ENCODE measurements at places on chromosomes 2 and 18.

DNA sequence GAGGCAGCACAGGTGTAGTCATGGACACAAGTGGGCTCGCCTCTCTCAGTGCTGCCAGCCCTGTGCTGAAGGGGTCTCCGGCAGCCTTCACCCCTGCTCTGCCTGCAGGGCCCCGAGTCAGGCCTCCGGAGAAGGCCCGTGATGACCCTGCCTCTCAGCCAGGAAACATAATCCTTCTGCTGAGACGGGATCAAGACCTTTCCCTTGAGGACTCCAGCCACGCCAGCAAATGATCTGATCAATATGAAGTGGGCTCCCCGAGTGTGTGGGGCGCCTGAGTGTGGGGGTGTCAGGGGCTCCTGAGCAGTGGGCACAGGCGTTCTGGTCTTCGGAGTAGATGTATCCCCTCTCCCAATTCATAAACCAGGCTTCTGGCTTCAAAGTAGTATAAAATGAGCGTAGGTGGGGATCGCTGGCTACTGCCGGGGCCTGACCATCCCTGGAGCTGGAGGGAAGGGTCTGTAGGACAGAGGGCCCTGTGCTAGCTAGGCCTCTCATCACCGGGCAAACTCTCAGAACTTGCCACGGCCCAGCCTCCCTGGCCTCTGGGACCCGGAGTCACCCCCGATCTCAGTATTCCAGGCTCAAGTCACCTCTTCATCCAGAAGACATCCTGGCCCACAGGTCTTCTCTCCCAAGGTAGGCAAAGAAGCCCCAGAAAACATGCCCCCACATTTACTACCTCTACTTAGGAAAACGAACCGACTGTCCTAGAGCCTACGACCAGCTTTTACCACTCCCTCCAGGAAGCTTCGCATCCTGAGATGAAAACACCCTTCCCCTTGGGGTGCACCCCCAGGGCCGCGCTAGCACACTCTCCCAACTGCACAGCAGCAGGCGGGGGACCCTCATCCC, 33.6 kb downstream of the CRACDL start:
- no peak for DNase-seq

GRCh38 chr2:74399785-74400184, 19.7 kb upstream of the DCTN1 start:
- peak; percentile 68 for DNase-seq

DNA sequence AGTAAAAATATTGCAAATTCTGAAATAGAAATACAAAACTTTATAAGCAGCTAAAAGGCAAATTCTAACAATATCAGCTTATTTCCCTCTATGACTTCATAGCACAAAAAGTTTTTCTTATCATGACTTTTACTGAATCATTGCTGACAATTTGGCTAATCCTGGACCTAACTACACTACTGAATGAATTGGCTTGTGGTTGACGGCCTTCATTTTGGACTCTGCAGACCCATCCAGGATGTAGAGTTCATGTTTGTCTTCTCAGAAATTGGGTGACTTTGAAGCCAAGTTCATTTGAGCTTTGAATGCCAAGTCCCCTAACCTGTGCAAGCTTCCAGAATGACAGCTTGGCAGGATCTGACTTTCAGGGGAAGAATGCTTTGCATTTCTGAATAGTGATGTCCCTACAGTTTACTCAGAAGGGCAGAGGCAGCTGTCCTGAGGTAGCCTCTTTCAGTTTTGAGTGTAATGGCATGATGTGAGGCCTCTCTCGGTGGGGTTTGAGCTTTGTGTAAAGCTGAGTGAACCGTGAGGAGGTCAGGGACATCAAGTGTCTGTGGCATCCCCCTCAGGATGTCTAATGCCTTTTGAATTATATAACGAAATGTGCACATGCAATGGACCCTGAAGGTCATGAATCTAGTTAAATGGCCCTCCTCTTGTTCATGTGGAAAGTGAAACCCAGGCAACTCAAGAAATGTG, 48.0 kb downstream of the EFEMP1 start:
- no peak for DNase-seq

DNA sequence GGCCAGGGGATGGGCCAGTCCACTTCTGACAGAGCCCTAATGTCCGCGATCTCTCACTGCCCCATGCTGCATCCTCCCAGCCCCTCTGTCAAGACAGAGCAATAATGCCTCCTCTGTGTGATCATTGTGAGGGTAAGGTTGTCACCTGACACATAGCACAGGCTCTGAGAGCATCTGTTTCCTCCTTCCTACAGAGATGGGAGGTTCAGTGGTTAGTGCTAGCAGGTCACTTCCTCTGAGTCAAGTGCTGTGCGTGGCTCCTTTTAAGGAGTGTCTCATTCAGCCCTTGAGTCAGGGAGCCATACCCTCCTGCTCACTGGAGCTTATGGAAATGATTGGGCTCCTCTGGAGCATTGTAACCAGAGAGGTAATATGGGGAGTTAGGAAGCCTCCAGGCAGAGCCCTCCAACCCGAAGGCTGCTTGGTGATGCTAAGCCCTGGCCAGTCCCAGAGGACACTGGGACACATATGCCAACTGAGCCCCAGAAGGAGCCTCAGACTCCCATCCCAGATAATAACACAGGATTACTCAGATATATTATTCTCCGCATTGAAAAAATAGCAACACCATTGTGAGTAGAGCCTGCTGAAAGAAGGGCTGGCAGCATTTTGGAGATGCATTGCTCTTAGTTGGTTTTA, 189.0 kb downstream of the GALNT1 start:
- DNase-seq, result no peak

GRCh38 chr2:106280224-106280623, 86.1 kb upstream of the UXS1 start:
- peak; percentile 0 for DNase-seq

DNA sequence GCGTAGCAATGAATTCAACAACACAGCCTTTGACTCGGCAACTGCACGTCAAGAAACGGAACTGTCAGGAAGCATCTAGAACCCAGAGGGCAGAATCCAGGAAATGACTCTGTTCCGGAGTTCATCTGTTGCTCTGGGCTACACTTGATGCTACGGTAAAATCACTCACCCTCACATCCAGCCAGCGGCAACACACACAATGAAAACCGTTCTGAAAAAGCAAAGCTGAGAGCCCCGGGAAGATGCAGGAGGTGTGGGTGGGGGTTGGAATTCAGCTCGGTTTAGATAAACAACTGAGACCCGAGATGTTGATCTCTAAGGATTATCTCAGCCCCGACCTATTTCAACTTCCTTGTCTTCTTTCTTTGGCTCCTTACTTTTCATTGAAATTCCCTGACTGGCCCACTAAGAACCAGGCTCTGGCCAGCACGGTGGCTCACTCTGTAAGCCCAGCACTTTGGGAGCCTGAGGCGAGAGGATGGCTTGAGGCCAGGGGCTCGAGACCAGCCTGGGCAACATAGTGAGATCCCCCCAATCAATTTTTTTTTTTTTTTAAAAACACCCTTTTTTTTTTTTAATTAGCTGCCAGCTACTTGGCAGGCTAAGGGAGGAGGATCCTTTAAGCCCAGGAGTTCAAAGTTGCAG, 13.3 kb upstream of the RAB17 start:
- DNase-seq, result peak; percentile 39

DNA sequence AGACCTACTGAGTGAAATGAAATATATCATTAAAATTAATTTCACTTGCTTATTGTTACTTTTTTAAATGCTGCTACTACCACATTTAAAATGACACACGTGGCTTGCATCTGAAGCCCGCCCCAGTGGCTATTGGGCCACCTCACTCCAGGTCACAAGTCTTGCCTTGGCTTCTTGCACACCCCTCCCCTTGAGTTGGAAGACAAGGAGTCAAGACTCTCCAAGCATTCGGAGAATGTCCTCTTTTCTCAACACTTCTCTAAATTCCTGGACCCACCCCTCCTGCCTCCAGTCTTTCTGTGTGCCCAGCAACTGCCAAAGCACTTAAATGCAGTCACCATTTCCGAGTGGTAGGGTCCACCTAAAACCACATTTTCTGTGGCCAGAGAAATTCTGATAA, 73.4 kb downstream of the ZBTB7C start:
- DNase-seq, result no peak

GRCh38 chr2:134973241-134974138, 54.9 kb downstream of the CCNT2 start:
- no peak for DNase-seq

GRCh38 chr2:39492095-39492590, 55.1 kb upstream of the MAP4K3 start:
- no peak for DNase-seq

DNA sequence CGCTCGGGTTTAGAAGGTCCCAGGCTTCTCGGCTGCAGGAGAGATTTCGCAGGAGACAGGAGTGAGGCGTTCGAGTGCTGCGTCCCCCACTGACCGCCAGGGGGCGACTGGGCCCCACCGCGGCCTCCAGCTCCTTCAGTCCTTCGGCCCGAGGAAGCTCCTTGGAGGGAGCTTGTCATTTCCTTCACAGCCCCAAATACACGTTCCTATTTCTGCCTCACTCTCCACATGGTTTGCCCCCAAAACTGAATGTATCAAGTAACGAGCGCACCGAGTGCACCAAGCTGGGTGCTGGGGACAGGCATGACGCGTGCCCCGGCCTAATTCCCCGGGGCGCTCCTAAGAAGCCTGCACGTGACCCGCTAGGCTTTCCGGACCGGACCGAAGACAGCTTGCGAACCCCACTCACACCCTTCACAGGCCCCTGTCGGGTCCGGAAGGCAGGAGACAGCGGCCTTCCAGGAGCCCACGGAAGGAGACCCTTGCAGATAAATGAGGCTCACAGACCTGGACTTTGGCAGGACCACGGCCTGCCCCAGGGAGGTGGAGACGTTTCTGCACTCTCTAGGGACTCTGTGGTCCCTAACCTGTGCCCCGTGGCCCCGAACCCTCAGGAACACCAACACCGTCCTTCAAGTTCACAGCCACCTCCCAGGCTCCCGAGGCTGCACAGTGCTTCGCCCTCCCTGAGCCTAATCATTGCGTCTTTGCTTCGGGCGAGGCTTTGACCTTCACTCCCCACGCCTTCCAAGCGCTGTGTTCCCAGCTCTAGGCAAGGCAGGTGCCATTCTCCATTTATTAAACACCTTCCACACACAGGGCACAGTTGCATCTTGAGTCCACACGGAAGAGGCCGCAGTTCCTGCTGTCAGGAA, 13.0 kb upstream of the FAHD2A start:
- DNase-seq, result peak; percentile 55

DNA sequence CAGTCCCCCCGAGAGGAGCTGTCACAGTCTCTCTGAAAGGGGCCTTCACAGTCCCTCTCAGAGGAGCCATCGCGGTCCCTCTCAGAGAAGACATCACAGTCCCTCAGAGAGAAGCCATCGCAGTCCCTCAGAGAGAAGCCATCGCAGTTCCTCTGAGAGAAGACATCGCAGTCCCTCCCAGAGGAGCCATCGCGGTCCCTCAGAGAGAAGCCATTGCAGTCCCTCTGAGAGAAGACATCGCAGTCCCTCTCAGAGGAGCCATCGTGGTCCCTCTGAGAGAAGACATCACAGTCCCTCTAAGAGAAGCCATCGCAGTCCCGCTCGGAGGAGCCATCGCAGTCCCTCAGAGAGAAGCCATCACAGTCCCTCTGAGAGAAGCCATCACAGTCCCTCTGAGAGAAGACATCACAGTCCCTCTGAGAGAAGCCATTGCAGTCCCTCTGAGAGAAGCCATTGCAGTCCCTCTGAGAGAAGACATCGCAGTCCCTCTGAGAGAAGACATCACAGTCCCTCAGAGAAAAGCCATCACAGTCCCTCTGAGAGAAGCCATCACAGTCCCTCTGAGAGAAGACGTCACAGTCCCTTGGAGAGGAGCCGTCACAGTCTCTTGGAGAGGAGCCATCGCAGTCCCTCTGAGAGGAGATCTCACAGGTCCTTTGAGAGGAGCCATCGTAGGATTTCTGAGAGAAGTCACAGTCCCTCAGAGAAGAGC, 1.3 kb upstream of the ZNF512 start:
- no peak for DNase-seq

DNA sequence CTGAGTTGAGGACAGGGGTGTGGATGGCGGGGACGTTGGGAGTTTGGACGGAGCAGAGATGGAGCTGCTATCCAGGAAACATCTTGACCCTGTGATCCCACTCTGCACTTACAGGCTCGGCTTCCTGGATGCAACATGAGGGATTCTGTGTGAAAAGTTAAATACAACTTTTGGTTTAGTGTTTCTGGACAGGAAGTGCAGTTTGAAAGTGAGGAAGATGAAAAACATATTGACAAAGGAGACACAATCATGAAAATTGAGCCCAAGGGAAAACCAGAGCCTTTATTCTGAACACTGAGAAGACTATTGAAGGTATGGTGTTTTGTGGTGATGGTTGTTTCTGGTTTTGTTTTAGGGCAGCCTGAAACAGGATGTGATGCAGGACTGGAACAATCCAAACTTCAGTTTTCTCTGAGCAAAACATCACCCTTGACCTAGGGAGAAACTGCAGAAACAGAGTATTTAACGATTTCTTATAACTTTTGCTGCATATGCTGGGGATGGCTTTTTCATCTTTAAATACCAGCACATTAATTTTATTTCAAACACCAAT, 76.5 kb upstream of the RFX8 start:
- no peak for DNase-seq

GRCh38 chr18:4040391-4041092, 414.6 kb downstream of the DLGAP1 start:
- no peak for DNase-seq

DNA sequence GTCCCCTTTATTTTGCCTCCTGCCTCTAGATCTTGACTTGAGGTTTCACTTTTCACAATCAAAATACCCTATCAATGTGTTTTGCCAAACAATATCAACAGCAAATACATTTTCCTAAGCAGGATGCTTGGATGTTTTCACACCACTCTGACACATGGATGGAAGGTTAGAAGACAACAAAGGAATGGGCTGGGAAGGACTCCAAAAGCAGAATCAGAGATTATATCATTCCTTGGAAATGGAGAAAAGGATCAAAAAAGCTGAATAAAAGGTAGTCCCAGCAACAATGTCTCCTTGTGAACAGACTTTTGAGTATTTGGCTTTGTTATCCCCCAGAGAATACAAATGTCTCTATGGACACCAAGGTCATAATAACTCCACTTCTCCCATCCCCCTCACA, 170.8 kb downstream of the ETAA1 start:
- no peak for DNase-seq

DNA sequence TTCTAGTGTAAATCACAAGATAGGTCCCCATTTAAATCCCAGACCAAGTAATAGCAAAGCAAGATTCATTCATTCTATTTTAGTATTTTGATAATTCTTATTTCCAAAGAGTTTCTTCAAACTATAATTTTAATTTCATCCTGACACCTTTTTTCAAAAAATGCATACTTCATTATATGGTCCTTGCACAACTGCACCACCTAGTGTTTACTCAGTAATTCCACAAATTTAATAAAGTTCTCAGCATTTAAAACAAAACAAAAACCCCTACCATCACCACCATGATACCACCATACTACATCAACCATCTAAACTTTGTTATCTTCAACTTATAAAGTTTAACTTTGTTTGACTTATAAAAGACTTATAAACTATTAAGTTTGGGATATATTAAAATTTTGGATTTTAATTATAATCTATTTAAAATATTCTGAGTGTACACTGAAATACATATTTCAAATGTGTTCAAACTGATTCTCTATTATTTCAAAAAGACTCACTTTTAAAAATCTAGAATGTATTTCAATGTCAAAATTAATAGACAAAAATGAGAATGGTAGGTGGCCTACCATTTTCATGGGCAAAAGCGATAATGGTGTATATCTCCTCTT, 44.2 kb downstream of the WDPCP start:
- DNase-seq, result peak; percentile 18

Data from natural killer cell (primary cell).